ENCODE measurements at places on chromosomes 12 and 14. TPM values are rescaled to one million over a fixed set of nuclear protein-coding genes. Genes with fewer than 3 reads are reported as not detected.
A peak's percentile ranks its signal among the peaks of the same experiment; 100 is the strongest.

The MMP17 gene
- total RNA-seq: 15.3 TPM

DNA sequence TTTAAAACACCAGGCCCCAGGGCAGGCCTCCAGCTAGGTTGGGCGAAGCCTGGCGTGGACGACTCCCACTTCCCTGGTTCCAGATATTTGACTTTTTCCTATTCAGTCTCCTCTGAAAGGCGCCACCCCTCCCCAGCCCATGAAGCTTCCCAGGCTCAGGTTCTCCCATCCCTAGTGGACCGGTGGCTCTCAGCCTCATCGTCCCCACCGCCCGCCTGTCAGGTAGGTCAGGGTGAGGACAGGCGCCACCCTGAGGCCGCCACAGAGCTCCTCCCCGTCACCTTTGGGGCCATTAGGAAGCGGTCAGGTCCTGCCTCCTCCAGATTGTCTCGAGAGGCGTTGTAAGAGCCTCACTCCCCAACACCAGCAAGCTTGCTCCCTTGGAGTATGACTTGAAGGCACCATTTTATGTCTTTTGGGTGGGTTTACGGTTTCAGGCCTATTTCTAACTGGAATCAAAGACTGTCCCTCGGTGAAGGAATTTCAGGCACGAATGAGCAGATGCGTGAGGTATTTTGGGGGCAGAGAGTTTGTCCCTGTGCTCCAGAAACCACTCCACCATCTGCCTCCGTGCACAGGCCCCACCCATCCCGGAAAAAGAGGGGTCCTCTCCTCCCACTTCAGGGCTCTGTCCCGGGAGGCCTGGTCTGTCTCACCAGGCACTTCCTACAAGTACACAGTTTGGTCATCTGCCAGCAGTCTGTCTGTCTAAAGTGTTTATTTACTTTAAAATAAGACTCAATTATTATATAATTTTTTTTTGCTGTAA, 55.6 kb downstream of the TSPAN9 start:
- no peak for DNase-seq

- no peak for DNase-seq
Measured at GRCh38 chr12:67425394-67425793, 156.2 kb downstream of the CAND1 start.

The DLGAP5 gene
- 12.6 TPM for total RNA-seq

The STAT2 gene
- total RNA-seq: 79.8 TPM

The RHOJ gene
- 16.2 TPM for total RNA-seq

- no peak for DNase-seq
Measured at GRCh38 chr14:103801459-103801858, 45.9 kb downstream of the PPP1R13B start.

GRCh38 chr12:86719381-86719780, 463.2 kb upstream of the MGAT4C start:
- DNase-seq: no peak

GRCh38 chr12:49808686-49809380, 19.4 kb downstream of the NCKAP5L start:
- DNase-seq: no peak

The SMCO2 gene
- total RNA-seq: not detected

DNA sequence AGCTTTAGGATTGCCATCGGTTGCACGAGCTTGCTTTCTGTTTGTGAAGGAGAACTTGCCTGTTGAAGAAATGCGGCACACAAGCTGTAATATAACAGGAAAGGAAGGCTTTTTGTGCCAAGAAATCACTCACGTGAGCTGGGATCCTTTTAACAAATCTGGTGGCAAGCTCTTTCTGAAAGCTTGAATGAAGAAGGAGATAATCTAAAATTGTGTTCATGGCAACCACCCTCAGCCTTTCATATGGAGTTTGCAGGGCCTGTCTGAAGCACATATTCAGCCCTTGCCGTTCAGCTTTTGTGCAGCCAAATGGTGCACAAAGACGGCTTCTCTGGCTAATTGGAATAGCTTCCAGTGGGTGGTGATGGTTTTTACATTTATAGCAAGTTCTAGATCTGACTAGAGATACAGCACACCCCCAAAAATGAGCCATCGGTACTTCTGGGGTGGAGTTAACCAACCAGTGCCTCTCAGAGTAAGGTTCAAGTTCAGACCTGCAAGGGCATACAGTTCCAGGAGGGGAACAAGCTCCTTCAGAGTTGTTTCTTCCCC, 107.4 kb downstream of the AEBP2 start:
- DNase-seq: no peak

The TSPAN19 gene
- 1.9 TPM for total RNA-seq

- no peak for DNase-seq
Measured at GRCh38 chr12:58204071-58204470, 262.7 kb downstream of the ATP23 start.

The NKX2-1 gene
- not detected for total RNA-seq

GRCh38 chr14:64680013-64680713, 24.1 kb upstream of the PLEKHG3 start:
- no peak for DNase-seq

The INHBC gene
- total RNA-seq: not detected

The KRT77 gene
- 0.09 TPM for total RNA-seq

GRCh38 chr12:117134059-117134458, 34.8 kb upstream of the TESC start:
- DNase-seq: peak; percentile 45

The ALKBH1 gene
- total RNA-seq: 12.3 TPM

All from cerebellum (tissue), 4 donors.